Progenitor cell of endocrine pancreas (in vitro differentiated cells): ENCODE measurements at places on chromosomes 5 and 9.

- DNase-seq: peak; percentile 66
Measured at GRCh38 chr9:133991964-133992779, at the start of gene VAV2. Gene VAV2, minus strand, starts transcription at chr9:133992324. Its CDS starts 46 bp downstream, at chr9:133992278.

DNA sequence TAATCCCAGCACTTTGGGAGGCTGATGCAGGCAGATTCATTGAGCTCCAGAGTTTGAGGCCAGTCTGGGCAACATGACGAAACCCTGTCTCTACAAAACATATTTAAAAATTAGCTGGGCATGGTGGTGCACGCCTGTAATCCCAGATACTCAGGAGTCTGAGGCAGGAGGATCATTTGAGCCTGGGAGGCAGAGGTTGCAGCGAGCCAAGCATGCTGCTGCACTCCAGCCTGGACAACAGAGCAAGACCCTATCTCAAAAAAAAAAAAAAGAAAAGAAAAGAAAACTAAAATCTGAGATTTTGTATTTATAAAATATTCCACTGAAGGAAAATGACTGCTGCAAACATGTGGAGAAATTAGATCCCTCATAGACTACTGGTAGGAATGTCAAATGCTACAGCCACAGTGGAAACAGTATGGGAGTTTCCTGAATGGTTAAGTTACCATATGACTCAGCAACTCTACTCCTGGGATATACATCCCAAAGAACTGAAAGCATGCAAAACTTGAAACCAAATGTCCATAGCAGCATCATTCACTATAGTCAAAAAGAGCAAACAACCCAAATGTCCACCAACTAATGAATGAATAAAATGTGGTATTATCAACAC is 106.1 kb downstream of the UBAP2 start:
- no peak for DNase-seq

DNA sequence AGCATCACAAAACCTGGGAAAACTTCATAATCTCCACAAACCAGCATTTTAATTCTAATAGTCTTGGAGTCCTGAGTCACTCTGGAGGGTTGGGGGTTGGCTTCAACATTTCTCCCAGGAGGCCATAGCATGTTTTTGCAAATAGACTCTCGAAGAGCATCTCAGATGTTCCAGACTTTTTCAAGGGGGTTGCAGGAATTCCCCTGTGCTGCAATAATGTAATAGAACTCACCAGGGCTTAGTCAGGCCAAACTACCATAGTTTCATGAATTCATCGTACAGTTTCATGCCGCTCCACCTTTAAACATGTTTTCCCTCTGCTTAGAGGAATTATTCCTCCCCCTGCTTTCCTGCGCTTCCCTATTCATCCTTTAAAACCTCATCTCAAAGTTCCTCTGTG is 499.5 kb upstream of the KLF4 start:
- DNase-seq: no peak

GRCh38 chr5:76716456-76717157 is 681 bp downstream of the F2R start:
- no peak for DNase-seq

GRCh38 chr9:126125577-126125976 is 201.1 kb upstream of the MVB12B start:
- no peak for DNase-seq
